ENCODE measurements at places on chromosomes 13 and 19.

DNA sequence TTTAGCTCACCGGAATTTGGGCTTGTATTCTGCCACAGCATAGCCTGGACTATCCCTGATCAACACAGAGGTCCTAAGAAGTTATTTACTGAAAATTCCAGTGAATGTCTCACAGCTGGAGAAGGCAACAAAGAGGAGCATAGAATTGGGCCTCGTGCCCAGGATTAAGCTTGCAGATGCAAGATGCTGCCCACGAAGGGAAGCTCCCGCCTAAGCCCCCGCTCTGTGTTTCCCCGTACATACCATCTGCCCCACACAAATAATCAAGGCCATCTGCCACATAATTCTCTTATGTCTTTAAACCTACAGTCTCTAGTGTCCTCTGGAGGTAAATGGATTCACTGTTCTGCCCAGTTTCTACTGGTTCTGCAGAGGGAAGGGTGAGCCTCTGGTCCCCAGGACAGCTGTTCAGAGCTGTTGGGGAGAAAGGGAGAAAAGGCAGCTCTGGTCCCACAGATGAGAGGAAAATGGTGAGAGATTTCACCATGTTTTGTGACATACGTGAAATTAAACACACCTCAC is 7.4 kb upstream of the TPP2 start:
- DNase-seq, result no peak

DNA sequence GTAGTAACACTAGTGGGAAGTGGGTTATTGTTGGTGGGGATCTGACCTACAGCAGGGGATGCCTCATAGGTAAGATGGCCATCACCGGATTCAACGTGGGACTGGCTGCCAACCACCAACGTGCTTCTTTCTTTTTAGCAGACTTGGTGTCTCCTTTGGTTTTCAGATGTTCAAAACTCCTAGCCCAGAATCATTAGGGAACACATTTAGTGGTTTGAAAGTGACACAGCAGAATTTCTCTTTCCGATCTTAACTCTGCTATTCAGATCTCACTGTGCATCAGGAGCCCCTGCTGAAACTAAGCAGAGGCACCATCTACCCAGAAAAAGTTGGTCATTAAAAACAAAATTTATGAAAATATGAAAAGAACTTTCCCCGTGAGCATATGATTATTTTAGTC is 36.7 kb upstream of the PCDH8 start:
- DNase-seq, result no peak

DNA sequence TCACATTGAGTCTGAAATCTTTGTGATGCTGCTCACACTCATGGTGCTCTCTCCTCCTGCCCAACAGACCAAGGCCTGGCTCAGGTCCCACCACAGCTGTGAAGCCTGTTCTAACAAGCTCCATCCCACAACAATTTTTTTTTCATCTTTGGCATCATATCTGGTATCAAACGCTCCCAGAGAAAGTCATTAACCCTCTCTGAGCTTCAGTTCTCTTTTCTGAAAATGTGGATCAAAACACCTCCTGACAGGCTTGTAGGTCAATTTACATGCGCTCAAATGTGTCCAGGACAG is 224.4 kb downstream of the LACC1 start:
- DNase-seq, result no peak

GRCh38 chr19:7637374-7638256 is 705 bp downstream of the STXBP2 start:
- no peak for DNase-seq

GRCh38 chr13:50358231-50359040 is 343.2 kb downstream of the KCNRG start:
- DNase-seq, result no peak

DNA sequence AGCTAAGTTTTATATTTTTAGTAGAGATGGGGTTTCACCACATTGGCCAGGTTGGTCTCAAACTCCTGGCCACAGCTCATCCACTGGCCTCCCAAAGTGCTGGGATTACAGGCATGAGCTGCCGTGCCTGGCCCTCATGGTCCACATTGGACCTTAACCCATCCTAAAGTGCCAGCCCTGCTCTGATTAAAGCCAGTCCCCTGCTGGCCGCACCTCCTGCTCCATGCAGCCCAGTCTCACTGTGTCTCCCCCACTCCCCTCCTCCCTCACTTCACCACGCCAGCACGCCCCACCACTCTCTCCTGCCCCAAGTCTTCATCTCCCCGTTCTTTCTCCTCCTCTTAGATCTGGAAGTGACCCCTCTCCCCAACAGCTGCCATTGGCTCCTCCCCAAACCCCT is 16.7 kb upstream of the SDHAF1 start:
- no peak for DNase-seq

DNA sequence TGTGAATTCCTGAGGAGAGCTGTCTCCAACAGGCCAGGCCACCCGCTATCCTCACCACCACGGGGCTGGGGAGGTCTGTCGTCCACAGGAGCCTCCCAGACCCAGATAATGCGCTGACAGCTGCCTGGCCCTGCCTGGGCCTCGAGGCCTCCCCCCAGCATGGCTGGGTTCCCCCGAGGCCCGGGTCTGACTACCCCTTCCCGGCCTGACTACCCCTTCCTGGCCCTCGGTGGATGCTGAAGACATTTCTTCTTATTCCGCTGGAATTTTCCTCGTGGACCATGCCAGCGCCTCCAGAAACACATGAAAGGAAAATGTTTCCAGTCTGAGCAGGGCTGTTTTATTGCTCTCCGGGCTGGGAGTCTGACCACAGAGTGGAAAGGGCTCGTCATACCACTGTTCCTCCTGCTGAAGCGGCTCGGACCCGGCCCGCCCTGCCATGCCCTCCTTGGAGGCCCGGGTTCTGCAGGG is 16.8 kb upstream of the COMP start:
- DNase-seq, result no peak

DNA sequence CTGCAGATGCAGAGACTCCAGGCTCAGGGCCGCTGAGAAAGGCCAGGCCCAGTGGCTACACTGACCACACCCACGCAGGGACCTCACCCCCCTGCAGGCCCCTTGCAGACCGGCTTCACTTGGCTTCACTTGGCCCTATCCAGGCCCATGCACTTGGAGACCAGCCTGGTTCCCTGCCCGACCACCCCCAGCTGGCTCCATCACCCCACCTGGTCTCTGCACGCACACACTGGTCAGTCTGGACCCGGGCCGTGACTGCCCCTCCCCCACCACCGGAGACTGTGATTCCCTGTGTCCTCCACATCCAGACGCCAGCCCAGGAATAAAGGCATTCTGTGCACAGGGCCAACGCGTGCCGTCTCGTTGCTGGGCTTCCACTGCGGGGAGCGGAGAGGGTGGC is 4.9 kb upstream of the EBI3 start:
- DNase-seq, result no peak

GRCh38 chr13:113631341-113632095 is 26.5 kb downstream of the ATP4B start:
- no peak for DNase-seq

GRCh38 chr19:43731346-43731745 is 15.5 kb downstream of the IRGC start:
- DNase-seq, result no peak

DNA sequence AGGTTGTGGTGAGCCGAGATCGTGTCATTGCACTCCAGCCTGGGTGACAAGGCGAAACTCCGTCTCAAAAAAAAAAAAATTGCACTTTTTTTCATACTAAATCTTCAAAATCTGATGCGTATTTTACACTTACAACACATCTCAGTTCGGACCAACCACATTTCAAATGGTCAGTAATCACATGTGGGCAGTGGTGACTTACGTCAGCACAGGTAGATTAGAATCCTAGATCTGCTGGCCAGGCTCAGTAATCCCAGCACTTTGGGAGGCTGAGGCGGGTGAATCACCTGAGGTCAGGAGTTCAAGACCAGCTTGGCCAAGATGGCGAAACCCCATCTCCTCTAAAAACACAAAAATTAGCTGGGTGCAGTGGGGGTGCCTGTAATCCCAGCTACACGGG is 1.6 kb upstream of the FARSA start:
- DNase-seq, result no peak

- no peak for DNase-seq
Measured at GRCh38 chr13:29589234-29589633, 6.3 kb downstream of the SLC7A1 start.

GRCh38 chr13:29369060-29369743 is 226.3 kb downstream of the SLC7A1 start:
- peak; percentile 5 for DNase-seq

GRCh38 chr19:18366021-18366435 is 19.9 kb upstream of the GDF15 start:
- no peak for DNase-seq

DNA sequence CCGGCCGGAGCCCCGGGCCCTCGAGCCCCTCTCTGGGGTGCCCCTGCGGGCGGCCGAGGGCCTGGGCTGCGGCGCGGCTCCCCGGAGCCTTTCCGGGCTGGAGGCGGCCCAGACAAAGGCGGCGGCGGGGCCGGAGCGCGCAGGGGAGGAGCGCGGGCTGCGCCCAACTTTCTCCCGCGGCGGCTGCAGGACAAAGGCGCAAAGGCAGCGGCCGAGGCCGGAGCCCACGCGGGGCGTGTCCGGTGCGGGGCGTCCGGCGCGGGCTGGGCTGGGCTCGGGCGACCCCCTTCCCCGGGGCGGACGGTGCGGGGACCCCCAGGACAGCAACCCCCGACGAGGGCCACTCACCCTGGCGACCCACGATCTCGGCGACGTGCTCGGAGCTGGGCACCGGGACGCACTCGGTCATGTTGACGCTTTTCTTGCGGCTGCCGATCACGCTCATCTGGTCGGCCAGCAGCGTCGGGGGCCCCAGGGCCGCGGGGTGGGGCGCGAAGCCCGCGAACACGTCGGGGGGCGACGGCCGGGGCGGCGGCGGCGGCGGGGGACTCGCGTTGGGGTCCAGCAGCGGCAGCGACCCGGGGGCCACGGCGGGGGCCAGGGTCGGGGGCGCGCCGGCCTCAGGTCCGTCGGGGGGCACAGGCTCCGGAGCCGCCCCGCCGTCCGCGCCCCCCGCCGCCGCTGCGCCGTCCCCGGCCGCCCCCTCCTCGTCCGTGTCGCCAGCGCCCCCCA is 843 bp downstream of the MEX3D start:
- DNase-seq, result no peak

- DNase-seq, result no peak
Measured at GRCh38 chr13:52999093-52999696, 29.4 kb upstream of the OLFM4 start.

Data from SK-N-MC (cell line).